ENCODE measurements at places on chromosomes 1 and 21.

GRCh38 chr21:24899138-24899537 lies 708.1 kb downstream of the MRPL39 start:
- no peak for DNase-seq

DNA sequence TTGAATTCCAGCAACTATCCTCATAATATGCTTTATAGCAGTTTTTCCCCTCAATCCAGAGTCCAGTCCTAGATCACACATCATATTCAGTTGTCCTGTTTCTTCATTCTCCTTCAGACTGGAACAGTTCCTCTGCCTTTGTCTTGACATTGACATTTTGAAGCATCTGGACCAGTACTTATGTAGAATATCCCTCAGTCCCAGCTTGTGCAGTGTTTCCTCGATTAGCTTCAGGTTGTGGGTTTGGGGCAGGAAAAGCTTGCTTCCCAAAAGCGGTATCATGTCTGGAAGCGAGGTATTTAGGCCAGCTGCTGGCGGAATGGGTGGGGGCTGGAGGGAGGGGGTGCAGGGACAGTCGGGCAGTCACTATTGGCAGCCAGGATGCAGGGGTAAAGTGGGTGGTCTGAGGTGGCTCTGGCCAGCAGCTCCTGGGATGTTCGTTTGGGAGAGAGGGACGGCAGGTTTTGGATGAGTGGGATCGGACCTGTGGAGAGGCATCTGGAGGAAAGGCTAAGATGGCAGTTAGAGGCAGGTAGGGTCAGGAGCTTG lies 6.5 kb downstream of the THEMIS2 start:
- DNase-seq: no peak

DNA sequence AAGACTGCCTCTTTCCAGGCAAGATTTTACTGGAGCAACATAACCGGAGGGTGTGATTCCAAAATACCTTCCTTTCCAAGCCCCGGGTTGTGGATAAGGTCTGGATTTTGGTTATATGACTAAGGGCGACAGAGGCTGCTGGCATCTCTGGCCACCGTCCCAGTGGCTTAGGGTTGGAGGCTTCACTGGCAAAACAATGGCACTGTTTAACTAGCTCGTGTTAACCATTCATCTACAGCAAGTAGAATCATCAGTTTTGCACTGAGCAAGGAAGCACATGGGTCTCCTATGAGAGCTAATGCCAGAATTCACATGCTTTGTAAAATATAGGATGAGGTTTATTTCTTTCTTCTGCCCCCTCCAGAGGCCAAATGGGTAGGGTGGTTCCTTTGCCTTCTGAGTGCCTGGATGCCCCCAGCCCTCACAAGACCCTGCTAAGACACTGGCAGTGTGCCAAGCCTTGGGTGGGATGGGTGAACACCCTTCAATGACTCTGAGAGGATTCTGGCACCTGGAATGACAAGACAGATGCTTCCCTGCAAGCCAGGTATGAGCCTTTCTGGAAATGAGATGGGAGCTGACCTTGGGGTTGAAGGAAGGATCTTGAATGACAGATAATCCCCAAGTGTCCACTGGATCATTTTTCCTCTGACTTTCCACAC lies 36.8 kb downstream of the DHCR24 start:
- no peak for DNase-seq

- DNase-seq: no peak
These were observed 6.4 kb upstream of the PCBP3 start for GRCh38 chr21:45636951-45637646.

DNA sequence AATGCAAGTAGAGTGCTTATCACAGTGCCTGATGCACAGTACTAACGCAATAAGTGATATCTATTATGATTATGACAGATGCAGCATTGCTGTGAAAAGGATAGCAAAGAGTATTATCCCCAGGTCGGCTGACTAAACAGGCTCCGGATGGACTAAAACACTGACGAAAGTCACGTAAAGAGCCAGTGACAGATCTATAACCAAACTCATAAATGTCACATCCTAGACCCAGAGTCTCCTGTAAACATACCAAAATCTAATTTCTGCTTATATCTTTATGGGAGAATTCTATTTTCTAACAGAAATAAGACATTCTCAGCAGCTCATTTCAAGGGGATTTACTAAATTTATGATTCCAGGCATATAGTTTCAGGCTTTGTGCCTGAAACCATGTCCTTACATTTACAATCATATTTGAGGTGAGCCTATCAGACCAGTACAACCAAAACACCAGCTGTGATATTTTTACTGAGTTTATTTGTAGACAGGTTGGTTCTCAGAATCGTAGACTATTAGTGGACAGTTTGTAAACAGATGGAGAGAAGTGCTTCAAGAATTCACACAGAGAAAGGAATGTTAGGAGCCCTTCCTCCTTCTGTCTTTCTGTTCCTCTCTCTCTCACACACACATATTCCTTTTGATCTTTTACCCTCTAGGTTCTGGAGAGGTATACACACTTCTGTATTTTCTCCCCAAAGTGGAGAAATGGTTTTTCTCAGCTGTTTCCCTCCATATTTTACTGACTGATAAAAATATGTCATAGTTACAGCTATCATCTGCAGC lies 52.4 kb upstream of the WDR26 start:
- DNase-seq: no peak

DNA sequence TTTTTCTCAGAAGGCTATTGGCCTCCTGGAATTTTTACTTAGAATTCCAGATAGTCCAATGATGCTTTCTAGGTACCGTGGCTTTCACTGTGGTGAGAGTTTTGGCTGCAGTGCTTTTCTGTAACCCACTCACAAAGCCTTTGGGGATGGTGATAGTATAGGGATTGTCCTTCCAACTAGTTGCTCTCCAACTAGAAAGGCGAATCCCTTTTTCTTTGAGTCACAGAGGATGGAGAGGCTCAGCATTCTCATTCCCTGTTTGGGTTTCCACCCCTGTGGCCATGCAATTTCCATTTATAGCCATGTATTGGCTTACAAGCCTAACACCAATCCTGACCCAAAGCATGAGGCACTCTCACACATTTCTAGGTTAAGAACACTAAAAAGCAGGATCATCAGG lies 300.3 kb downstream of the DISC1 start:
- DNase-seq: no peak

- DNase-seq: peak; percentile 11
These were observed 16.2 kb upstream of the ERICH3 start for GRCh38 chr1:74689621-74690363.

- no peak for DNase-seq
These were observed 207.3 kb downstream of the FOXD2 start for GRCh38 chr1:47645151-47645550.

GRCh38 chr1:154328318-154329151 lies 3.2 kb downstream of the ATP8B2 start:
- peak; percentile 83 for DNase-seq

- no peak for DNase-seq
These were observed 1.2 kb upstream of the XPR1 start for GRCh38 chr1:180630408-180631193.

GRCh38 chr1:245168906-245169305 lies 14.1 kb downstream of the KIF26B start:
- DNase-seq: no peak

DNA sequence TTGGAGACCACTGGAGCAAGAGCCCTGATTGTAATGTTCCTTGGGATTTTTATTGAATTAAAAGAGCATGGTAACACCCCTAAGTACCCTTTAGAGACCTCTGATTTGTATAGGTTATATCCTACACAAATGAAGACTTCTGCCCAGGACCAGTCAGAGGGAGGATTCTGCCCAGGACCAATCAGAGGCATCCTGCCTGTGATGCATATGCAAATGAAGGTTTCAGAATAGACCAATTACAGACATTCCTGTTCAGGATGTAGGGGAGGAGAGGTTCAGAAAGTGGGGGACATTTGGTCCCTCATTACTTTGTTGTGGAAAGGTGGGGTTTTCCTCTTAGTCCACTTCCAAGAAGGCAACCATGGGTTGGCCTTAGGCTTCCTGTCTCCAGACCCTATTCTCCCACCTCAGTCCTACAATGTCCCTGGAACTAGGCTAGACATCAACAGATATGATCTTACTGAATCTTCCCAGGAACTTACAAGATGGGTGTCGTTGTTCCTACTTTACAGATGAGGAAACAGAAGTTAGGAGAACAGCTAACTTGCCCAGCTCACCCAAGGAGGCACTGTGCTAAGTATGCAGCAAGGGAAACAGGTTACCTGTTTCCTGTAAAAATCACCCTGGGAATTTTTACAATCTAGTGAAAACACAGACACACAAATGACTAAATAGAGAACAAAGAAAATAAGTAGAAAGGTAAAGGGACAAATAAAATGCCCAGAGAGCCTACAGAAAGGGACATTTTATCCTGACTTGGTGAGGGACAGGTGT lies 36.8 kb upstream of the SFPQ start:
- DNase-seq: no peak

GRCh38 chr1:178579562-178579961 lies 66.7 kb downstream of the TEX35 start:
- DNase-seq: no peak

DNA sequence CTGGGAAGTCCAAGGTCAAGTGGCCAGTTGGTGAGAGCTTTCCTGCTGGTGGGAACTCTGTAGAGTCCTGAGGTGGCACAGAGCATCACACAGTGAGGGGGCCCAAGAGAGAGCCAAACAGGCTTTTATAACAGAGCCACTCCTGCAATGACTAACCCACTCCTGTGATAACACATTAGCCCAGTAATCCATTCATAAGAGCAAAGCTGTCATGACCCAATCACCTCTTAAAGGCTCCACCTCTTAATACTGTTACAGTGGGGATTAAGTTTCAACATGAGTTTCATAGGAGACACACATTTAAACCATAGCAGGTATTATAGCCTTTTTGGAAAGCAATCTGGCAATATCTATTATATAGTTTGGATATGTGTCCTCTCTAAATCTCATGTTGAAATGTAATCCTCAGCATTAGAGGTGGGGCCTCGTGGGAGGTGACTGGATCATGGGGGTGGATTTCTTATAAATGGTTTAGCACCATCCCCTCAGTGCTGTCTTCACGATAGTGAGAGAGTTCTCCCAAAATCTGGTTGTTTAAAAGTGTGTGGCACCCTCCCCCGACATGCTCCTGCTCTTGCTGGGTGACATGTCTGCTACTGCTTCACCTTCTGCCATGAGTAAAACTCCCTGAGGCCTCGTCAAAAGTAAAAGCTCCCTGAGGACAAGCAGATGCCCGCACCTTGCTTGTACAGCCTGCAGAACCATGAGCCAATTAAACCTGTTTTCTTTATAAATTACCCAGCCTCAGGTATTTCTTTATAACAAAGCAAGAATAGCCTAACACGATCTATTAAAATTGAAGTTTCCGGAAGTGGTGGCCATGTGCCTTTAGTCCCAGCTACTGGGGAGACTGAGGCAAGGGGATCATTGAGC lies 64.5 kb downstream of the CD58 start:
- DNase-seq: no peak

DNA sequence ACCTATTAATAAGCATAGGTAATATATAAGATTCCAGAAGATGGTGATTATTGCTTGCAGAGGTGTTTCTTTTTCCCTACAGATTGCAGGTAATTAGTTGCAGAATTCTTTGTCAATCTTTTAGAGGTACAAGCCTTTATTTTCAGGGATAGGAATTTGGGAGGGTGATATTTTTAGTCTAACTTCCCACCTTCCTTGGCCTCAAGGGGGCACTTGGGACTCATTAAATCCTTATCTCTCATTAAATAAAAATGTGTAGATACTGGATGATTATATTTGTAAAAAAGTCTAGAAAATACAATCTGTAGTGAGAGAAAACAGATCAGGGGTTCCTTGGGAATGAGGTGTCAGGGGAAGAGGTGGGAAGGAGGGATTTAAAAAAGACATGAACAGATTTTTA lies 179.2 kb downstream of the PATJ start:
- DNase-seq: no peak

DNA sequence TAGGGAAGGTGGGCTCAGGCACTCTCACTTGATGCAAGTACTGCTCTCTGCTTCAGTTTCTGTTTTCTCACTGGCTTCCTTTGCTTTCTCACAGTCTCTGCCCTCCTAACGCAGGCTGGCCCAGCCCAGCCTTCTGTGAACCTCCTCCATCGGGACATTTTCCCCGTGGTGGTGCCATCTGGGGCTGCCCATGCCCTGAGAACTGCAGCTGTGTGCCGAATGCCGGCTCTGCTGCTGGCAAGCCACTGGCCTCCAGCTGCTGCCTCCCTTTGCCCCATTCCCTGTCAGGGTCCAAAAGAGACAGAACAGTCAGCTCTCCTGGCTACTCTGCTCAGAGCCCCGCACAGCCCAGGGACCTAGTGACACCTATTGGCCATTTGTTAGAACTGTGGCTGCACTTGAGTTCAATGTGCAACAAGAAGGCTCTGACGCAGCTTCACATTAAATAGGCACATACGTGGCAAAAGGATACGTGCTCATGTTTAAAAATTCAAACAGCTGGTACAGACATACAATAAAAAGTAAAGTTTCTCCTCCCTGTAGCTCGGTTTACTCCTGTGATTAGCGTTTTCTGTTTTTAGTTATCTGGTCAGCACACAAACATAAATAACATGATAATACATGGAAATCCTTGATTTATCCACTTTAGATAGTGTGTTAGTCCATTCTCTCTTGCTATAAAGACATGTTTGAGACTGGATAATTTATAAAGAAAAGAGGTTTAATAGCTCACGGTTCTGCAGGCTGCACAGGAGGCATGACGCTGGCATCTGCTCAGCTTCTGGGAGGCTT lies 46.6 kb downstream of the FCRL5 start:
- peak; percentile 21 for DNase-seq

DNA sequence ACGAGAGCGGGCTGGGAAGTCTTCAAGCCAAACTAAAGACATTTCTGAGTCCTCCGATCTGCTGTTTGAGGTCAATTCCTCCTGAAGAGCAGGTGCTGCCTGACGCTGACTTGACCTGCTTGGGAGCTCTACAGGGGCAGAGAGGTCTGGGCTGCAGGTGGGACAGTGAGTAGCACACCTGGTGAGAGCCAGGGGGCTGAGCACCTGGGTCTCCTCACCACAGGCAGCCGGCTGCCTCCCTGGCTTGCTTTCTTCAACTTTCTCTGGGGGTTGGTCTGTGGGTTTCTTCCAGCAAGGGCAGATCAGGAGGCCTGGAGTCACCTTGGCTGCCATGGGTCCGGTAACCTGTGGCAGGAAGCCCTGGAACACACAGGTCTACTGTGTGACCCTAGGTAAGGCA lies 107.4 kb upstream of the EDN2 start:
- no peak for DNase-seq

DNA sequence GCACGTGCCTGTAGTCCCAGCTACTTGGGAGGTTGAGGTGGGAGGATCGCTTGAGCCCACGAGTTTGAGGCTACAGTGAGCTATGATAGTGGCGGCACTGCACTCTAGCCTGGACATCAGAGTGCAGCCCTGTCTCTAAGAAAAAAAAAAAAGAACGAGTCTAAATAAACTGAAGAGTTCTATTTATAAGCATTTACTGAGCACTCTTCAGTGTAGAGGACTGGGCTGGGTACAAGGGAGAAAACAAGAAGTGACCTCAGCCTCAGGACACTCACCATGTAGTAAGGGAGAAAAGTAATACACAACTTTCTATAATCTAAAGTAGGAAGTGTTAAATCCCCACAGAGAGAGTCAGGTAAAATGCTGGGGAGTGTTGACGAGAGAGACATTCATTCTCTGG lies 35.0 kb downstream of the NAV1 start:
- no peak for DNase-seq
